ENCODE measurements at places on chromosomes 6 and 20.

DNA sequence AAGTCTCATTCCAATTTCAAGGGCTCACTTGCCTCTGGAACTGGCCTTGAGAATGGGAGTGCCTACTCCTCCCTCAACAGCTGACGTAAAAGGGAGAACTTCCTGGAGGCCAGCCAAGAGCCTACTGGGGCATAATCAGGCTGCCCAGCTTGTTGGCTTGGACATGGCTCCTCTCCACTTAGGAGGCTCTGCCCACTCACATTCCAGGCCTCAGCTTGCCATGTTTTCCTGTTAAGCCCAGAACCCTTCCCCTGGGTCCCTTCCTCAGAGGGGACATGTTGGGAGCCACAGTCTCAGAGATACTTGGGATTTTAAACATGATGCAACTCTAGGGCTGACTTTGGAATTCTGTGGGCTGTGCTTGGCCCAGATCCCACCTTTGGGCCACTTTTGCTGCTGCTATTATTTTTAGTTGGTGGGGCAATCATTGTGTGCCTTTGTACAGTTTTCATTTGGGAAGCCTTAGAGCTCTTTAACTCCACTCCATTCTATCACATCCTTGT is 31.5 kb upstream of the ADTRP start:
- no peak for DNase-seq

GRCh38 chr20:49790077-49790798 is 22.4 kb upstream of the SLC9A8 start:
- DNase-seq: no peak

DNA sequence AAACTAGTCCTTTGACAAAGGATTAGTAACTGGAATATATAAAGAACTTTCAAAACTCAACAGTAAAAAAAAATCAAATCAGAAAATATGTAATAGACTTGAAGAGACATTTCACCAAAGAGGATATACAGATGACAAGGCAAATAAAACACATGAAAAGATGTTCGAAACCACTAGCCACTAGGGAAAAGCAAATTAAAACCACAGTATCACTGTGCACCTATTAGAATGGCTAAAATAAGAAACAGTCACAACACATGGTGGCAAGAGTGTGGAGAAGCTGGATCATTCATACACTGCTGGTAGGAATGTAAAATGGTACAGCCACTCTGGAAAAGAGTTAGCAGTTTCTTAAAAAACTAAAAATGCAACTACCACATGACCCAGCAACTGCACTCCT is 14.9 kb downstream of the ZBTB2 start:
- no peak for DNase-seq

DNA sequence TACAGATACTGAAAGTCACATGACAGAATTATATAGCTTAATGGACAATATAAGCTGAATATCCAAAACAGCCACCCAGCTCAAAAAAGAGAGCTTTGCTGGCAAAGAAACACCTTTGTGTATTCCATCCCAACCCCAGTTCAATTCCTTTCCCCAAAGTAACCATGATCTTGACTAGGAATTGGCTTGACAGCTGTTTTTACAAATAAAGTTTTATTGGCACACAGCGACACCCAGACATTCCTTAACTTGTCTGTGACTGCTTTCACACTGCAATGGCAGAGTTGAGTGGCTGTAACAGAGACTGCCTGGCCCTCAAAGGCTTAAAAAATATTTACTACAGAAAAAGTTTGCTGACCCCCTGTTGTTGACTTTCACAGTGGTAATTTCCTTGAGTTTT is 264.0 kb upstream of the TSHZ2 start:
- no peak for DNase-seq

GRCh38 chr6:43013097-43013842 is 476 bp downstream of the MEA1 start:
- DNase-seq: peak; percentile 66

DNA sequence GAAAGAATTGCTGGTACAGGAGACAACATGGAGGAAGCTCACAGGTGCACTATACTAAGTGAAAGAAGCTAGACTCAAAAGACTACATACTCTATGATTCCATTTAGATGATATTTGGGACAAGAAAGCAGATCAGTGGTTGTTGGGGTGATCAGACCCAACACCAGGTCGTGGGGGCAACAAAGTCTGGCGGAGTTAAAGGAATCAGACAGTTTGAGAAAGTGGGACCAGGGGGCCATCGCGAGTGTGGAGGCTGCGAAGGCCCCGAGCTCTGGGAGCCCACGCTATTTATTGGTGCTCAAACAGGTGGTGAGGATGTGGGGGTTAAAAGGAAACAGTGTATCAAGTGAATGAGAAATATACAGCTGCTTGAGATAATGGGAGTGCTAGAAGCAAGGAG is 282.8 kb upstream of the SGK1 start:
- no peak for DNase-seq

- no peak for DNase-seq
Observed at GRCh38 chr6:131811500-131811899, 3.7 kb downstream of the ENPP1 start.

DNA sequence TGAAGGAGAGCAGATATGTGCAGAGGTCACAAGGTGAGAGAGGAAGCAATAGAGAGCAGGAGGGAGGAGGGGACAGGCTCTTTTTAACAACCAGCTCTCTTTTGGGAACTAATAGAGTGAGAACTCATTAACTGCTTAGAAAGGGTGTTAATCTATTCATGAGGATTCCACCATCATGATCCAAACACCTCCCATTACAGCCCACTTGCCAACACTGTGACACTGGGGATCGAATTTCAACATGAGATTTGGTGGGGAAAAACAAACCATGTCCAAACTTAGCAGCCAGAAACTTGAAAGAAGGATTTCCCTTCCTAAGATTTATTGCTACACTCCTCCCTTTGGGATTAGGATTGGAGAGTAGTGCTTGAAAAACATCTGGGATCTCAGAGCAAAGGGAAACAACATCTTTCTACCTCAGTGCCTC is 135.5 kb upstream of the PLCB4 start:
- no peak for DNase-seq

- no peak for DNase-seq
Observed at GRCh38 chr6:35170166-35170565, 29.0 kb upstream of the TCP11 start.

GRCh38 chr20:23138682-23139081 is 52.6 kb upstream of the CD93 start:
- no peak for DNase-seq

DNA sequence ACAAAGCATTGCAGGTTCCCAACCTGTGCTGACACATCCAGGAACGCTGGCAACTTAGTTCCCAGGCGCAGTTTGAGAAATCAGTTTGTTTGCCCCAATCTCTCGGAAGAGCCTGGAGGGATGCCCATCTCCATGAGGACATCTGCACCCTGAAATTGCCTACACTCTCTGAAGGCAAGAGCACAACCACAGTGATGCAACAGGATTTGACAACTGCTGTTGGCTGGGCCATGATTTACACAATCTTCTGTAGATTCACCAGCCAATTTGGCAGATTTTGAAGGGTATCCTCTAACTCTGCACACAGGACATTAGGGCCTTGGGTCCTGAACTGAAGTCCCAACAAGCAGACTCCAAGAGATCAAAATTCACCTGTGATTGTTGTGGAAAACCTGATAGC is 3.4 kb downstream of the APMAP start:
- no peak for DNase-seq

DNA sequence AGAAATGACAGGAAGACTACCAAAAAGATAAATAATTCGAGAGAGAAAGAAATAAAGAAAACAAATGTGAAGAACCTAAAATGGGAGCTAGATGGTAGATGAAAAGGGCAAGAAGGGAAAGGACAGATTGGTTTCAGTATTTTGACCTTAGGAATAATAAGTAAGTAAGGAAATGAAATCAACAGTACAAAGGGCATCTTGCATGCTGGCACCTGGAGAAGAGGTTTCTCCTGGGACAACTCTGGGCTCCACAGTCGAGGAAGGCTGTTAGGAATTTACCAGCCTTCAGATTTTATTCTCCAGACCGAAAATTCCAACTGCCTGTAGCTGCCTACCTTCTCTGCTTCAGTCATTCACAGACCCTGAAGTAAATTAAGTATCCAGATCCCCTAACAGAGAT is 80.5 kb downstream of the SMLR1 start:
- no peak for DNase-seq

DNA sequence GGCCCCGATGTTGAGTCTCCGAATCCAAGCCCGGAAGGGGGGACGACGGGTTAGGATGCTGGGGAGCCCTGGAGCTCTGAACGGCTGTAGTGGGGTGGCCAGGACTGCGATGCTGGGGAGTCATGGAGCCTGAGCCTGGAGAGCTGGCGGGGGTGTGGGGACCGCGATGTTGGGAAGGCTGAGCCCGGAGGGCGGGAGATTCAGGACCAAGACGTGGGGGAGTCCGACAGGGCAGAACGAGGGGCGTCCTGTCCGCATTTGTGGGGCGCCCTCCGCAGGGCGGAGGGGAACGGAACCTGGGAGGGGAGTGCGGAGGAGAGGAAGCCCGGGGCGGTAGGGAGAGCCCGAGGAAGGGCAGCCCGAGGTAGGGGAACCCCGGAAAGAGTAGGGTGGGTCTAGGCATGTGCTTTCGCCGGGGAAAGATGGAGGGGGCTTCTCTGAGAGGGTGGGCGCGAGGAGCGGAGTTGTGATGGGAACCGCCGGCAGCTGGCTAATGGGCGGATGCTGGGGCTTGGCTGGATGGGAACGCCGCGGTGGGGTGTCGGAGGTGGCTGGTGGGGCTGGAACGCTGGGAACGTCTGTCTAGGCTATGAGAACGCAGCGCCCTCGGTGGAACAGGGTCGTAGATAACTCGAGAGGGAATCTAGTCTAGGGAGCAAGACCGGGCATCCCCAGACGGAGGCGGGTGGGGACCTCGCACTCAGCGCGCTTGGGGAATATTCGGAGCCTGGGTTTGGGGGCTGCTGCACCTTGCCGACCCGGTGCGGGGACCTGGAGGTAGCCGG is 684 bp downstream of the PAQR8 start:
- DNase-seq: no peak

DNA sequence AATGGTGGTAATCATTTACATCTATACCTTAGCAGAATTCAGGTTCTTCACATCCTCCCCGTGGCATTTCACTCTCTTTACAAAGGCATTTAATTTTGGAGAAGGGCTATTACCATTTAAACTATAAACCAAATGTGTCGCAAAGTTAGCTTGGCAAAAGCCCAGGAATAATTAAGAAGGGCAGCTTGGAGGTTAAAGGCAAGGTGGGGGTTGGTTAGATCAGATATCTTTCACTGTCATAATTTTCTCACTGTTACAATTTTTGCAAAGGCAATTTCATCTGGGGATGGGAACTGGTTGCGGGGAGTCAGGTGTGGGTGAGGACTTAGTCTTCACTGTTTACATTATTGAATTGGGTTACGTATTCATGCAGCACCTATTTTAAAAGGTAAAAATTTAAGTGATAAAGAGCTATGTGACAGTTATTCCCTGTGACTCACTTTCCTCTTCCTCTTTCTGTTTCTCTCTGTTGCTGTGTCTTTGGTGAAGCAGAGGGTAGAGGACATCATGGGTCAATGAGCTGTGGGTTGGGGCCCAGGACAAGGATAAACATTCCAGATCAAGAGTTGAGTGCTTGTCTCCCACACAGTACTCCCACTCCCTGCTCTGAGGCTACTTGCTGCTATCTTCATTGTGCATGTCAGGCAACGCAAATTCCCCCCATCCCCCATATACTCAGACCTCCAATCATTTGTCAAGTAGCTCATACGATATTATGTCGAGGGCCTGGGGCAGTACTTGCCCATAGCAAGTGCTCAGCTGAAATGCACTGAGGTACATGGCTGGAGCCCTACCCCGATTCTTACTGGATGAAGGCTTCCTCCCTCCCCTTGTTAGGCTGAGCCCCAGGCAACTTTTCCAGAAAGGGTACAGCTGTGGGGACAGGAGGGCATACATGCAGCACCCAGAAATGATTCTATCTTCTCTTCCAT is 223.1 kb upstream of the MYLIP start:
- DNase-seq: no peak

DNA sequence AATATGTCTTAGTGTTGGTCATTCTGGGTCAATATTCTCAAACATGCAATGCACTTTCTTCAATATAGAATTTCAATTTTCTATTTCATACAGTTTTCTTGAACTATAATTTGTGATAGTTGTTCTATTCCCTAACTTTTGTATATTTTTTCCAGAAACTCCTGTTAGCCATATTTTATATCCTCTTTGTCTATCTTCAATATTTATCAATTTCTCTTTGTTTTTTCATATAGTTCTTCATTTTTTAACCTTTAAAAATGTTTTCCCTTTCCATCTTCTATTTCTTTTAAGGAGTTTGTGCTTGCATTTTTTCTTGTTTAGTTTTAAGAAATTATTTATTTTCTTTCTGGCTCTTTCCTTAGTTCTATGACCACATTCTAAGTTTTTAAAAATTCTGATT is 42.0 kb upstream of the MBOAT1 start:
- DNase-seq: no peak

GRCh38 chr6:140475086-140475485 is 1100.6 kb upstream of the CITED2 start:
- no peak for DNase-seq

- no peak for DNase-seq
Observed at GRCh38 chr20:39269493-39270217, 307.5 kb downstream of the DHX35 start.

- DNase-seq: peak; percentile 20
Observed at GRCh38 chr6:31462964-31463870, 34.7 kb upstream of the MICB start.

DNA sequence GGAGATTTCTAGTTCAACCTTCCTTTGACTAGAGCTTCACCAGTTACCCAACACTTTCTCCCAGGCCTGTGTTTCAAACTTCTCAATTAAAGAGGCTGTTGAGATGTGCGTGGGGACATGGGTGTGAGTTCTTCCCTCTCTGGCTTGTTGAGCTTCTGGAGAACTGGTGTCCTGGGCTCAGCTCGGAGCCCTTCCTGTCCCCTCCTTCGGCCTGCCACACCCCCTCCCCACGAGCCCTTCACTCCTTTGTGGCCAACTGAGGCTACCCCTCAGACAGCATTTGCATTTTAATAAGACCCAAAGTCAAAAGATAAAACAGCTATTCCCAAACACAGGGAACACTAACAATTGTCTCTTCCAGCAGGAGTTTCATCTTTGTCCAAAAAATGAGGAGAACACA is 123.3 kb upstream of the MLN start:
- no peak for DNase-seq

- no peak for DNase-seq
Observed at GRCh38 chr6:76861403-76861802, 601.9 kb downstream of the HTR1B start.

GRCh38 chr20:31549513-31549880 is 35.3 kb downstream of the HM13 start:
- DNase-seq: no peak

- no peak for DNase-seq
Observed at GRCh38 chr6:30847421-30847970, 36.8 kb upstream of the DDR1 start.

GRCh38 chr20:15916623-15917022 is 656.6 kb downstream of the KIF16B start:
- no peak for DNase-seq

All from hematopoietic multipotent progenitor cell treated with erythropoietin and hydrocortisone succinate and interleukin-3 and kit ligand, for 15 days (in vitro differentiated cells).